ENCODE measurements at places on chromosomes 11 and 22. TPM values are rescaled to one million over a fixed set of nuclear protein-coding genes. Genes with fewer than 3 reads are reported as not detected.

Gene RASSF7
- polyA plus RNA-seq, result 19.8 TPM

Gene ARHGAP32
- 4.8 TPM for polyA plus RNA-seq

Gene SEPTIN3
- 0.89 TPM for polyA plus RNA-seq

GRCh38 chr11:88363004-88363403 is 25.5 kb upstream of the CTSC start:
- DNase-seq, result no peak

- DNase-seq, result no peak
These were observed 47.7 kb upstream of the SYT7 start for GRCh38 chr11:61628662-61628970.

DNA sequence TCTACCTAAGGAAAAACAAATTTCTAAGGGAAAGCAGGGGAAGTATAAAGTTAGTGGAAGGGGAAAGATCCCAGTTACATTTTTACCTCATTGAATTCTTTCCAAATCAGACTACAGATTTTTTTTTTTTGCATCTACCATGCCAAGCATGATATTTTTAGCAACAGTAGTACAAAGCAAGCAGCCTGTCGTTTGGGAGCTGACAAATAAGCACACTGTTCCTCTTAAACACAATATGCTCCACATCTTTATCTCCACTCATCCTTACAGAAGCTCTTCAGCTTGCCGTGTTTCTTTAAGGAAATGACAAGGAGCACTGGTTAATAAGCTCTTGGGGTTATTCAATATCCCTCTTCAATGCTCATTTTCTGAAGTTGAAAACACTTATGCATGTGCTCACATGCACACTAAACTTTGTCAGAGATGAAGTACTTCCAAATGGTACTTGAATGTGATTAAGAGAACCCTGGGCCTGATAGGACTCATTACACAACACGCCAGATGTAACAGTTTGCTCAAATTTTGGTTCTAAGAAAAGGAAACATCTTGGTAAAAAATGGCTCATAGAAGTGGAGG is 53.8 kb downstream of the PAX6 start:
- no peak for DNase-seq

Gene ARHGEF17
- polyA plus RNA-seq, result 45.9 TPM

Gene CARD18
- not detected for polyA plus RNA-seq

DNA sequence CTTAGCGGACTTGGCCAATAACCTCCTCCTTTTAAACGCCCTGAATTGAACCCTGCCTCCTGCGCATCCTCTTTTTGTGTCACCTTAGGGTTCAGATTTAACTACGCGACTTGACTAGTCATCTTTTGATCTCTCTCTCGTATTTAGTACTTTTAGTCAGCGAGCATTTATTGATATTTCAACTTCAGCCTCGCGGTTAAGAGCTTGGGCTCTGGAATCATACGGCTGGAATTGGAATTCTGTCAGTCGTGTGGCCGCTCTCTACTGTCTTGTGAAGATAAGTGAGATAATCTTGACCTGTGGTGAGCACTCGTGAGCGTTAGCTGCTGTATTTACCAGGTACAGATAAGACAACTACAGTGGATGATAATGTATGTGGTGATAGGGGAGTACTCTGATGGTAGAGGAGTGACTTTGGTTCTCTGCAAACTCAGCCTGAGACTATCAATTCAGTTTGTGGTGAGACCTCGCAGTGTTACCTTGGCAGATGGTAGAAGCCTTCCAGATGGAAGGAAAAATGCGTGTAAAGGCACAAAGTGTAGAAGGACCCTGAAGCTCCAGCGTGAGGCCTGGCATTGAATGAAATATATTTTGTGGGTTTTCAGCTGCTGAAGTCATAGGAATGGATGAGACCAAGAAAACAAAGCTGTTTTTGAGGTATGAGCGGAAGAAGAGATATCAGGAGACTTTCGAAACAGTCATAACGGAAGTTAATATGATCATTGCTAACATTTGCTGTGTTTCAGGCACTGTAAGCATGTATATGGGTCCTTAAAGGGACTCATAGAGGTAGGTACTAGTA is 682 bp downstream of the ATM start:
- DNase-seq, result no peak

DNA sequence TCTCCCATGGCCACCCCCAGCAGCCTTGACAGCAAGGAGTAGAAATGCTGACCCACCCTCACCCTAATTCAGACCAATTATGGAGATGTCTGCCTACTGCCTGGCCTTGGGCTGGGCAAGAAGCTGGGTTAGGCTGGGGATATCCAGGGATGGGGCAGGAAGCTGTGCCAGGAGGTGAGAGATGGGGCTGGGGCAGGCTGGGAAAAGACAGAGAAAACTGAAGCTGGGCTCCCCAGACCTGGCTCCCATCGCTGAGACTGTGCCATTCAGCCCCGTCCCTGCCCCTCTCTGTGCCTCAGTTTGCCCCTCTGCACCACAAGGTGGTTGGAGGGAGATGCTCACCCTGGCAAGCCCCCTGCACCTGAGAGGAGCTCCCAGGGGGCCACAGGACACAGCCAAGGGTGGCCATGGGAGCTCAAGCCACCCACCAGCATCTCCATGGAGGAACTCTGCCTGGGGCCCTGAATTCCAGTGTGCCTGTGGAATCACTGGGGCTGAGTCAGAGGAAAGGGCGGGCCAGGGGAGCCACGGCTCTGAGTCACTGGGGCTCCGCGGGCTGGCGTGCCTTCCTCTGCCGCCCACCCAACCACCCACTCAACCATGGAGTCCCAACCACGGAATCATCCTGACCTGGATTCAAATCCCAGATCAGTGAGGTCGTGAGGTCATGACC is 6.0 kb upstream of the CARD10 start:
- DNase-seq, result peak; percentile 37

GRCh38 chr11:37026326-37026725 is 428.3 kb upstream of the RAG2 start:
- no peak for DNase-seq

- DNase-seq, result no peak
These were observed 55.1 kb downstream of the AMOTL1 start for GRCh38 chr11:94823102-94823732.

Gene TCN1
- polyA plus RNA-seq, result 0.03 TPM

Gene PRAME
- polyA plus RNA-seq, result 241 TPM

DNA sequence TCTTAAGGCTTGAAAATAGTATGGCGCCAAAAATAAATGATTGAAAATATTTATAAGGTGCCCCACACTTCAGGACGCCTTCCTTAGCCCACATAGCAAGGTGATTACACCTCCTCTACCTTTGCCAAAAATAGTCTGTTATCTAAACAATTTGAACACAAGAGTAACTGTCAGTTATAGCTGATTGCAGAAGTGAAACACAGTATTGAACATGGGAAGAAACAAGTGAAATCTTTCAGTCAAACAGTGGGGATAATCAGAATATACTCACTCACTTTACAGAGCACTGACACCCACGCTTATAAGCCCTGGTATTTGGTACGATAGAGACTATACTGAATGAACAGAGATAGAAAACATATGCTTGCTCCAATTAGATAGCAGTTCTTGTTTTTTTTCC is 203.1 kb downstream of the RAB38 start:
- DNase-seq, result no peak

Gene FXYD2
- polyA plus RNA-seq, result not detected

DNA sequence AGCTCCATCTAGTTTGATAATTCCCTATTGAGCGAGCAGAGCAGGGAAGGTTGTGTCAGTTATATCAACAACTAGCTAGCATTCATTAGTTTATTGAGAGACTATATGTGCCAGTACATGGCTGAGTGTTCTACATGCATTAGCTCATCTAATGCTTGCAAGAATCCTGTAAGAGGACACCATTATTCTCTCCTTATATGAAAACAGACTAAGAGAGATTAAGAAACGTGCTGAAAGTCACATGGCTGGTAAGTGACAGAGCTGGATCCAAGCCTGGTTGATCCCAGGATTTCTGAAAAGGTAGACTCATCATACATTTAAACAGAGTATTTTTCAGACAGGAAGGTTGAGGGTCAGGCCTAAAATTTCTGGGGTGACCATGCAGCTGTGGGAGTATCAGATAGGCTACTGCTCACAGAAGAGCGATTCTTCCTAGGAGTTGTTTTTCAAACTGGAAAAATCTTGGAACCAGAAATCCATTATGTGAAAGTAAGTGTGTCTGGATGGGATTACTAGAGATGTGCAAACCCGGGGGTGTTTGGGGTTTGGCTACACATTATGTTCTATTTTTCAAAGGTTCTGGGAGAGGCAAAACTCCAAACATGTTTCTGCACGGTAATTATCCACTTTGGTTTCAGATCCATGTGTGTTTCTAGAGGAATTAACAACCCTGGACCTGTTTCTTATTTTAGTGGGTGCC is 213.3 kb downstream of the FAM76B start:
- no peak for DNase-seq

DNA sequence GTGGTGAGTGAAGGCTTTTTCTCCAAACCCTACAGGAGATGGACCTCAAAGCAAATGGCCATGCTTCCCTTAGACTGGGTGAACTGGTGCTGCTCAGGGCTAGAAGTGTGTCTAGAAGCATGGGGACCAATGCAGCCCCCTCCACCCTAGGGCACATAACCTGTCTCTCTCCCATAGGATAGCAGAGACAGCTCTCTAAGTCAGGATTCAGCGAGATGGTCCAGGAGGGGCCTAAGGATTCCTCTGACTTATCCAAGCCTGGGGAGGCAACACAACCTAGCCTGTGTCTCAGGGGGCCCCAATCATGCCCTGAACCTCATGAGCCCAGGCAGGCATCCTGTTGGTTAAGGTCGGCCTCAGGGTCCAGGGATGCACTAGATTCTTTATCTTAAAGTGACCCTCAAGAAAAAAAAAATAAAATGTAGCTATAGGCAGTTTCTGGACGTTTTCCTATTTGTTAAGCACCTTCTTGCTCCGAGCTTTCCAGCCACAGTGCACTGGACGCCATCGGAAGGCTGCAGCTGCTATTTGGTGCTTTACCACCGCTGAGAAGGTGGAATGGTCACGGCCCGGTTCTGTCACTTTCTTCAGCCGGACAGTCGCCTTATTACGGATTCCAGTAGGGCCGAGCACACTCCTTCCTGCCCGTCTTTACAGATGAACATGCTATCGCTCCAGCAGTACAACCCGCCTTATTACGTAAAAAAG is 5.0 kb upstream of the CCND1 start:
- DNase-seq, result peak; percentile 8

DNA sequence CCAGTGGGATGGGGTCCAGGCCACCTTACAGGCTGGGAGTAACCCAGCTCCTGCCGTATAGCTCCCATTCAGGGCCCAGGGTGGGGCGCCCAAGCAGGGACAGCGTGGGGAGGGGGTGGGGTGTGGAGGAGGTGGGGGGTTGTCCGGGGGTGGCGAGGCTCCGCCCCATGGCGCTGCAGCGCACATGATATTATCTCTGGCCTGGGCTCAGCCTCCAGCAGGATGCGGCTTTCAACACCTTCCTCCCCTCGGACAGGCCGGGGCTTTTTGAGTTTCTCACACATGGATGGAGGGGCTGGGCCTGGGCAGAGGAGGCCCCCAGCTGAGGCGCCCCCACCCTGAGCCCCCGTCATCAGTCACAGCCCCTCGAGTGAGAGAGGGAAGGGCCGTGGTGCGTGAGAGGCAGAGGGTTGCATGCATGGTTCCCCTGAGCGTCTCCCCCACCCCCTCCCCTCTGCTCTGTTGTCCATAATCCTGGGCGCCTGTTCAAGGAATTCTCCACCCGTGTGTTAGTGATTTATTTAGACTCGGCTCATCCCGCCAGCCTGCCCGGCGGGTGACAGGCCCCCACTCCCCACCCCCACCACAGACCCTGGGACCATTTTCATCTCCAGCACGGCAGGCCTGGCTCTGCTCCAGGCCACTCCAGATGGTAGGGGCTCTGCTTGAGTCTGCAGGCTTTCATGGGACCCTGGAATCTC is 44.9 kb downstream of the WNT11 start:
- peak; percentile 86 for DNase-seq

Gene CHADL
- 0.08 TPM for polyA plus RNA-seq

GRCh38 chr11:2724653-2725367 is 25.0 kb upstream of the KCNQ1OT1 start:
- DNase-seq, result no peak

Gene OR8D1
- polyA plus RNA-seq, result not detected

Gene RIN1
- 16.9 TPM for polyA plus RNA-seq

Gene CCDC15
- polyA plus RNA-seq, result 0.91 TPM

GRCh38 chr11:130992788-130993187 is 76.5 kb upstream of the SNX19 start:
- DNase-seq, result no peak

- no peak for DNase-seq
These were observed 1.4 kb upstream of the DRD2 start for GRCh38 chr11:113476553-113476952.

DNA sequence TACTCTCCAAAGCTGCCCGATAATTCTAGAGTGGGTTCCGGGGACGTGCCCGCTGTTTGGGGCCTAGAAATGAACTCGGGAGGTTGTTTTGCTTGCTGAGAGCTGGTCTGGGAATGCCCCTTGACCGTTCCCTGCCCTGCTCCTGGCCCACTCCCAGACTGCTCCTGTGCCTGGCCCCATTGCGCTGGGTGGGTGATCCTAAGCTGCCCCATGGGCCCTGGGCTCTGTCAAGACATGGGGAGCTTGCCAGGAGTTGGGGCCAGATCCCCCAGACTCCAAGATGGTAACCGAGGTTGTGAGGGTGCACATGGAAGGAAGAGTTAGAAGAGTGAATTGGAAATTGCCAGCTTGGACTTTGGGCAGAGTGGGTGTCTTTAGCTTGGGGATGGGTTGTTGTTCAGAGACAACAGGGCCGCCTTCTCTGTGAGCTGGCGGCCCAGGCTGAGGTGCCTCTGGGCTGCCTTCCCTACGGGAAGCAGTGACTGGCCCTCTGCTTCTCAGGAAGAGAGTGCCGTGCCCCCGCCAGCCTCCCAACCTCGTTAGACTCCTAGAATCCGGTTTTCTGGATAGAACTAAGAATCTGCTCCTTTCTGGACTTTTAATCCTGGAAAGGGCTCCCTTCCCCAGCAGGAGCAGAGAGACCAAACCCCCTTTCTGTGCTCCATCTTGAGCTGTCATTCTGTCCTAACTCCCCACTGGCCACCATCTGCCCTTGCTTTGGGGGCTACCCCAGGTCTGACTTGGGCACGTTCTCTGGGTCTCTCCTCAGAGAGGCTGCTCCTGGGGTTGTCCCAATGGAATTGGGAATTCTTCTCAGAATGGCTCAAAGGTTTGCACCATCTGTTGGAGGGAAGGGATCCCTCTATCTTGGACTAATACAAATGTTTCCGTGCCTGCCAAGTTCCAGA is 1.8 kb downstream of the ST3GAL4 start:
- DNase-seq, result no peak

Gene CARD10
- polyA plus RNA-seq, result 14.5 TPM

GRCh38 chr11:126105022-126105747 is 42.5 kb upstream of the CDON start:
- DNase-seq, result no peak

DNA sequence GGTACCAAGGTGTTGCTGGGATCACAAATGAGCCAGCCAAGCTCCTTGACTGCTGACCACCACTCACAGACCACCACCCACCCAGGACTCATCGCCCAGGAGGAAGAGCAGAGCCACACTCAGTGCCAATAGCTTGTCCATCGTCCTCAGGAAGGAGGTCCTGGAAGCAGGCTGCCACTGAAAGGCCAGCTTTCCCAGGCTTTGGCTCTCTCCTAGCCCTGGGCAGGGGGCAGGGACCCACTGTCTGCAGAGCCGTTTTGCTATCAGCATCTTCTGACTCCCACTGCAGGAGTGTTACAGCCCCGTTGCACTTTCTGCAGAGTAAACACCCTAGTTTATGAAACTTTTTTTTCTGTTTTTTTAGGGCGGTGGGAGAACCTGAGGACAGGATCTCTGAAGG is 12.2 kb upstream of the ACRV1 start:
- DNase-seq, result no peak

Gene MAPK11
- 38.3 TPM for polyA plus RNA-seq

GRCh38 chr11:121741351-121741760 is 288.6 kb upstream of the SORL1-AS1 start:
- peak; percentile 33 for DNase-seq

Gene KDM4D
- polyA plus RNA-seq, result 1.1 TPM

Gene CCDC157
- polyA plus RNA-seq, result 7.9 TPM

- no peak for DNase-seq
These were observed 12.5 kb upstream of the PELI3 start for GRCh38 chr11:66454247-66454646.
